ENCODE measurements at places on chromosomes 12 and 14.

GRCh38 chr12:359091-359490 lies 30.0 kb downstream of the KDM5A start:
- no peak for DNase-seq

DNA sequence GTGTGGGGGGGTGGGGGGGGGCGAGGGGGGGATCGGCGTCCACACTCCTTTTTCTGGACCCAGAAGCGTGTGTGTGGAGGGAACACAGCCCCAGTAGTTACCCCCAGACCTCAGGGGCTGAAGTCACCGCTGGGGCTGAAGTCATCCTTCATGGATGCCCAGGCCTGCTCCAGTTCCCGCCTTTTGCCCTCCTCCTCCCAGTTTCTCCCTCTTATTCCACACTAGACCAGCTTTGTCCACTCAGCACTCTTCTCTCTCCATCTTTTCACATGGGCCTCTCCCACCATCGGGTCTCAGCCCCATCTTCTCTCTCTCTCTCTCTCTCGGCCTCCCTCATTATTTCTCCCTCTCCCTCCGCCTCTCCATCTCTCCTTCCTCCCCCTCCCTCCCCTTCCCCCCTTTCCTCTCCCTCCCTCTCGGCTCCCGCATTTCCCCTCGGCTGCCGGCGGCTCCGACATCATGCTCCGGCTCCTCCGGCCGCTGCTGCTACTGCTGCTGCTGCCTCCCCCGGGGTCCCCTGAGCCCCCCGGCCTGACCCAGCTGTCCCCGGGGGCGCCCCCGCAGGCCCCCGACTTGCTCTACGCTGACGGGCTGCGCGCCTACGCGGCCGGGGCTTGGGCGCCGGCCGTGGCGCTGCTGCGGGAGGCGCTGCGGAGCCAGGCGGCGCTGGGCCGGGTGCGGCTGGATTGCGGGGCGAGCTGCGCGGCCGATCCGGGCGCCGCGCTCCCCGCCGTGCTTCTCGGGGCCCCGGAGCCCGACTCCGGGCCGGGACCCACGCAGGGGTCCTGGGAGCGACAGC lies at the start of gene P3H3:
Gene P3H3, plus strand, starts transcription at position 426 of the 799 bp plus-strand sequence. Its CDS starts 34 bp downstream, at position 460.
- no peak for DNase-seq

- DNase-seq: no peak
These were observed 199.0 kb downstream of the RAD51B start for GRCh38 chr14:68018598-68018997.

- no peak for DNase-seq
These were observed 2.9 kb upstream of the CMAS start for GRCh38 chr12:22042976-22043669.

- DNase-seq: no peak
These were observed 61.2 kb downstream of the STXBP6 start for GRCh38 chr14:24988760-24989159.

DNA sequence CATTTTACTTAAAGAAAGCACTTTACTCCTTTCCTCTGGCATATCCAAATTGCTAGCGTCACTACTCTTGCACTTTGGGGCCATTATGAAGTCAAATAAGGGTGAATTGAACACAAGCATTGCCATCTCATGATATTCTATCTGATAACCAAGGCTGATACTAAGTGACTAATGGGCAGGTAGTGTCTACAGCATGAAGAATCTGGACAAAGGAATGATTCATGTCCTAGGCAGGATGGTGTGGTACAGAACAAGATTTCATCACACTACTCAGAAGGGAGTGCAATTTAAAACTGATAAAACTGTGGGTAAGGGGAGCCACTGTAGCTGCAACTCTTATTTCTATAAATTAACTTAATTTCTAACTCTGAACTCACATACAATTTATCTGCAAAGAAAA lies 7.7 kb upstream of the SLC6A15 start:
- no peak for DNase-seq

GRCh38 chr12:47814539-47815170 lies 5.0 kb downstream of the HDAC7 start:
- no peak for DNase-seq

GRCh38 chr14:83779266-83779665 lies 1750.7 kb upstream of the FLRT2 start:
- no peak for DNase-seq

- DNase-seq: no peak
These were observed 245.7 kb downstream of the SLC15A4 start for GRCh38 chr12:128578045-128578444.

- no peak for DNase-seq
These were observed 29.3 kb downstream of the MYF5 start for GRCh38 chr12:80745851-80746505.

DNA sequence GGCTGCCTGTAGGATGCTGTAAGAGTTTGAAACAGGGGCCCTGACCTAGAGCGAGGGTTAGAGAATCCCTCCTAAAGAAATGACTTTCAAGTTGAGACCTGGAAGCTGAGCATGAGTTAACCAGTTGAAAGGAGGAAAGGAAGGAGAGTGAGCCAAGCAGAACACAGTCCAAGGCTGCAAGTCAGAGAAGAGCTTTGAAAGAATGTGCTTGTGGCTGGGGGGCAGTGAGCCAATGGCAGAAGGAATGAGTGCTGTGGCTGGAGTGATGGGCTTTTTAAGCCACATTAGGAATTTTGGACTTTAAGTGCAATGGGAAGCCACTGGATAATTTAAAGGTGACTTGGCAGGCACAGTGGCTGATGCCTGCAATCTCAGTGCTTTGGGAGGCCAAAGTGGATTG lies 18.1 kb downstream of the CDKN1B start:
- no peak for DNase-seq

GRCh38 chr12:56097738-56098137 lies 6.6 kb upstream of the PA2G4 start:
- no peak for DNase-seq

GRCh38 chr14:82224610-82225009 lies 691.0 kb upstream of the SEL1L start:
- DNase-seq: no peak
